ENCODE measurements at places on chromosomes 1 and 21. TPM values are rescaled to one million over a fixed set of nuclear protein-coding genes. Genes with fewer than 3 reads are reported as not detected.

The VANGL2 gene
- 2.0 TPM for total RNA-seq

The GPR3 gene
- 0.19 TPM for total RNA-seq

The CASQ1 gene
- total RNA-seq: 0.48 TPM

The GPR25 gene
- total RNA-seq: not detected

The AURKAIP1 gene
- 96.3 TPM for total RNA-seq

The GBP7 gene
- total RNA-seq: not detected

The DIP2A gene
- total RNA-seq: 32.0 TPM

The AIRE gene
- not detected for total RNA-seq

The APCS gene
- not detected for total RNA-seq

The RORC gene
- 2.0 TPM for total RNA-seq

The BARHL2 gene
- total RNA-seq: not detected

The RBM15 gene
- 55.0 TPM for total RNA-seq

The LIN28A gene
- total RNA-seq: not detected

The CENPS gene
- total RNA-seq: 3.5 TPM

The CNR2 gene
- 0.09 TPM for total RNA-seq

The CLCNKB gene
- 1.6 TPM for total RNA-seq

Data from omental fat pad (tissue), 4 donors.